ENCODE measurements at places on chromosomes 2 and 18.

DNA sequence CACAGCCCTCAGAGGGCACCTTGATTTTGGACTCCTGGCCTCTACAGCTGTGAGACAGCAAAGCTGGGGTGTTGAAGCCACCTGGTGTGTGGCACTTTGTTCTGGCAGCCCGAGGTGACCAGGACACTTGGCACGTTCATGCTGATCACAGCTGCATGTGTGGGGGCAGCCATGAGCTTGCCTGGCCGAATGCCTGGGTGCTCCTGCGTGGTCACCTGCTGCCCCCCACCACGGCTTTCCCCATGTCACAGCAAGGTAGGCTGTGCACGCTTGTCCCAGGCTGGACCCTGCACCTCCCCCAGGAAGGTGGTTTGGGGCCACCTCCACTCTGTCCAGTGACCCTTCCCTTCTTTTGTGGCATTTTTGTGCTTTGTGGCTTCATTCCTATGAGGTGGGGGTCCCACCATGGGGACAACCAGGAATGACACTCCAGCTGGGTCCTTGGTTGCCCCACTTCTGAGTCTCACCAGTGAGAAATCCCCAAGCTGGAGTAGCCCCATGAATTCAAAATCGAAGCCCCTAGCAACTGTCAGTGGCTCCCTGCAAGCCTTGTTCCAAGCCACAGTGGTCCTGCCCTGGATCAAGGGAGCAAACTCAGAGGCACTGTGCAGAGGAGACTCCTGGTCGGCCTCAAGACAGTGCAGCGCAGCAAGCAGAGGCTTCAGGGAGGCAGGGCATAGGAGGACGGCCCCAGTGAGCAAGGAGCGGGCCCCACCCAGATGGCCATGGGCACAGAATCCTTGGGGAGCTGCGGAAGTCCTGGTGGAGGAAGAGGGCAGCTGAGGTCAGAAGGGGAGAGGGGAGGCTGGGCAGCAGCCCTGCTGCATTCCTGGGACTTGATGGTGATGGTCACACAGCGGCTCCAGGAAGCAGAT is 121.4 kb upstream of the HS6ST1 start:
- DNase-seq: no peak

DNA sequence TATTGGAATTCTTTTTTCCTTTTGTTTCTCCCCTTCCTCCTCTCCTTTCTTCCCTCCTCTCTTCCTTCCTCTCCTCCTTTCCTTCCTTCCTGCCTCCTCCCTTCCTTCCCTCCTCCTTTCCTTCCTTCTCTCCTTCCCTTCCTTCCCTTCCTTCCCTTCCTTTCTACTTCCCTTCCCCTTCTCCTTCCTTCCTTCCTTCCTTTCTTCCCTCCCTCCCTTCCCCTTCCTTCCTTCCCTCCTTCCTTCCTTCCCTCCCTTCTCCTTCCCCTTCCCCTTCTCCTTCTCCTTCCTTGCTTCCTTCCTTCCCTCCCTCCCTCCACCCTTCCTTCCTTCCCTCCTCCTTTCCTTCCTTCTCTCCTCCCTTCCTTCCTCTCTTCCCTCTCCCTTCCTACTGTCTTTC is 431.0 kb upstream of the MEIS1 start:
- DNase-seq: no peak

GRCh38 chr2:114038710-114039109 is 148.8 kb downstream of the ACTR3 start:
- DNase-seq: no peak

DNA sequence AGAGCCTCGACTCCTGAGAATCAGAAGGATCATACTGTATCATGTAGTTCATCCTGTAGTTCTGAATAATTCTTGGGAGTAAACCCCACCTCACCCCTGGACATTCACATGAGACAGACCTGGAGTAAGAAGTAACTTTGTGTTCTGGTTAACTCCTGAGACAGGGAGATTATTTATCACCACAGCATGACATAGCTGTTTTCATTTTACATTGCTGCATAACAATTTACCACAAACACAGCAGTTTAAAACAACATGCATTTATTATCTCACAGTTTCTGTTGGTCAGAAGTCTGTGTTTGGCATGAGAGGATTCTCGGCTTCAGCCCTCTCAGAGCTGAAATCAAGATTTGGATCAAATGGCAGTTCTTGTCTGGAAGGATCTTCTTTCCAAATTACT is 855.8 kb upstream of the FANCL start:
- DNase-seq: no peak

DNA sequence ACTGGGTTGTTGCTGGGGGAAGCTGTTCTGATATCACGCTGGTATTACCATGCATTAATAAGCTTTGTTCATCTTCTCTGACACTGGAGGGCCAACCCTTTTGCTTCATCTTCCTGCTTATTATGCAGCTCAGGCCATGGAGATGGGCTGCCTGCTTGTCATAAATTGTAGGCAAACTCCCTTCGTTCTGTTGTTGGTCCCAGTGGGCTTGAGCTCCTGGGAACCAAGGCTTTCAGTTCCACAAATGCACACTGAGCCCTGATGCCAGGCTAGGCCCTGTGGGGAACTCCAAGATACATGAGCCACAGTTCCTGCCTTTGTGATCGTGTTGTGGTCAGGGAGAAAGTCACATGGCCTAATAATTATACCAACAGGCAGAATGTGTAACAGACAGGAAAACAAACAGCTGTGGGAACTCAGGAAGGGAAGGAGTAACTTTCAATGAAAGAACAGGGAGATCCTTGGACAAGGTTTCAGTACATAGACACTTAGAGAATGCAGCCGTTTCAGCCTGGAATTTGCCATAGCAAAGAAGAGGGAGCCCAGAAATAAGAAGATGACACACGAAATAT is 49.0 kb upstream of the BCL2L11 start:
- DNase-seq: no peak

DNA sequence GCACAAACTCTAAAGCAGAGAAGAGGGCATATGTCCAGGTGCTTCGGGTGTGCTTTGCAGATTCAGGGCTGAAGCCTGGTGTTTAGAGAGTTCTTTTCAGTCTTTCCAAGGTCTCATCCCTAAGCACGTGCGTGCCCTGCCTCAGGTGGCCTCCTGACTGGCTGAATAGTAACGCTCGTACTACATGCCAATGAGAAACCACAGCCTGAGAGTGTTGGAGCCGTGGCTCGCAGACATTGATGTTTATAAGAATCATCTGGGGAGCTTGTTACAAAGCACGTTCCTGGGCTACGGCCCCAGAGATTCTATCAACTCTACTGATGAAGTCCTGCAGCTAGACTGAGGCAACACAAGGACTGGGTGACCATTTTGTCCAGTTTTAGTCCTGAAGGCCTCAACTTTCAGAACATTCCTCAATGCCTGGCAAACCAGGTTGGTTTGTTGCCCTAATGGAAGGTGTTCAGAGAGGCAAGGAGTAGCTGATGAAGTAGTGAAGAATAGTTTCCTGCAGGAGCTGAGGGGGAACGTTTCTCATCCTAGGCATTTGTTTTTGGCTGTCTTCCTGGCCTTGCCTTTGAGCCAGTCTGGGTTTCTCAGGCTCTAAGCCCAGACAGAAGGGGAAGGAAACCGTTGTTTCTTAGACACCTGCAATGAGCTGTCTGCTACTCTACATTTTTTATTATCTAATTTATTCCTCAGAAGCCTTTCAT is 31.5 kb upstream of the HAAO start:
- DNase-seq: no peak

GRCh38 chr2:230828272-230828961 is 36.3 kb upstream of the ITM2C start:
- no peak for DNase-seq

DNA sequence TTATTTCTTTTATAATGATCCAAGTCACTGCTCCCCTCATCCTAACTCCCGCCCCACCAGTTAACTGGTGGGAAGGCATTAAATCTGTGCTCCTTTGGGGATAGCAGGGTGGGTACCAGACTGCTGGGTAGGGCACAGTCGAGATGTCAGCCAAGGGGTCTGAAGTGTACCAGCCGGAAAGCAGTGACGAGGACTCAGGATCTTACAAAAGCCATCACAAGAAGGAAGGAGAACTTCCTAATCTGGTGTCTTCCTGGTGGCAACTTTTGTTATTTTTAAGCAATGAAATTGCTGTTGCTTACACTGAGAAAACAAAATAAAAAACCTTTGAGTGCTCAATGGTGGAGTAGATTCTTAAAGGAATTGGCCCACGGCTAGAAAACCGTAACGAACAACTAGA is 97.7 kb downstream of the ALPK2 start:
- DNase-seq: no peak

DNA sequence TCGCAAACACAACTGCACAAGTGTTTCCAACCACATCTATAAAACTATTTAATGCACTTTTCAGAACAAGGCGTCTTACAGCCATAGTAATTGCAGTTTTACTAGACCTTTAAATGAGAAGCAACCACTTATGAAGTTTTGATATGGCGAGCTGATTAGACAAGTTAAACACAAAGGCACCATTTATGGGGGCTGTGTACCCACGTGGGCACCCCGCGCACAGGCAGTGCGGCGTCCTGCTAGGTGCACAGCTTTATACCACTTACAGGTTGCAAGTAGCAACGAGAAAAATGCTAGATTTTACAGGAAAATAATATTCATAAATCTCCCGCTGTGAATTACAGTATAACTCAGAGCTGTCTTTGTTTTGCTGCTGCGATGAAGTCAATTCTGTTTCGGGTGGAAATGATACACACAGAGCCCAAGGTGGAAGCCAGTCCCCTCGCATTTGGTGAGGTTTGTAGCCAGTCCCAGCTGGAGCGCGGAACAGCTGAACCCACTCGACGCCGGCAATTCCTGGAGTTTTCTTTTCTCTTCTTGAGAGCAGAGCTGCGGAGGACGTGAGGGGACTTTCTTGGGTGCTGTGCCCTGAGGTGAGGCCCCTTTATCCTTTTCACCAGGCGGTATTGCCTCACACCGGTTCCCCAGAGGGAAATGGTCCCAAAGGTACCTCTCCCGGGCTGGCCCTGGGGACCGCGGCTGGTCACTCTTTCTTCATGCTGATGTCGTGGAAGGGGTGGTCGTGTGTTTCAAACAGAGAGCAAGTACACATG is 76.7 kb downstream of the PTGR3 start:
- DNase-seq: no peak

DNA sequence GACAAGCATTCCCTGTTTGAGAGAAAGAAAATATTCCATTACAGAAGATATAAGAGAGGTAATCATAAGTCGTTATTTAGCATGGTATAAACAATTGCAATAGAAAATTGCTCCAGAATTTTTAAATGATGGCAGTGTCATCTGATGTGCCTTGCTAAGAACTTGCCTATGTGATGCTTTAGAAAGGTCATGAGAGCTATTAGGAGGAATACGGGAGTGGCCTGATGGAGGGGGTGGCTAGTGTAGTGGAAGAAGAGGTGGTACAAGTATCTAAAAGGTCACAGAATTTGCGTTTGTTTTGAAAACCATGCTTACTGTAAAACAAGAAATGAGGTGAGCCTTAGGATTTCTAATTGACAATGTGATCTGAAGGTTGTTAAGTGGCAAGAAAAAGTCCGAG is 550.0 kb downstream of the TMX3 start:
- no peak for DNase-seq

GRCh38 chr2:100077456-100077855 is 64.9 kb downstream of the AFF3 start:
- DNase-seq: no peak

- DNase-seq: no peak
These were observed 216.7 kb downstream of the SETBP1 start for GRCh38 chr18:44897411-44897810.

GRCh38 chr2:3664925-3665324 is 6.9 kb downstream of the ALLC start:
- no peak for DNase-seq

DNA sequence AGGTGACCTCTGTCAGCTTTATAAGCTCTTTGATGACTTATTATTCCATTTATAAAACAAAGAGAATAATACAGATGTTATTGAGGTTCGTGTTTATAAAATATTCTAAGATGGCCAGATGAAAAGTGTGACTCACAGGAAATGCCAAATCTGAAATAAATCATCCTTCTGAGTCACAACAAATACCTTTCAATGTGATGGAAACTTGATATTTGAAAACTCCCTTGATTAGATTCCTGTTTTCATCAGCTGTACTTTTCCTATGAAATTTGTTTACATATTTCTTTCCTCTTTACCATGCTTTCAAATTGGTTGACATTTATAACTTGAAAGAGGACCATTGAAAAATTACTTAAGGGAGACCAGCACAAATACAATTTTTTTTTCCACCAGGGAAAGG is 30.6 kb upstream of the PPP1R1C start:
- DNase-seq: no peak

DNA sequence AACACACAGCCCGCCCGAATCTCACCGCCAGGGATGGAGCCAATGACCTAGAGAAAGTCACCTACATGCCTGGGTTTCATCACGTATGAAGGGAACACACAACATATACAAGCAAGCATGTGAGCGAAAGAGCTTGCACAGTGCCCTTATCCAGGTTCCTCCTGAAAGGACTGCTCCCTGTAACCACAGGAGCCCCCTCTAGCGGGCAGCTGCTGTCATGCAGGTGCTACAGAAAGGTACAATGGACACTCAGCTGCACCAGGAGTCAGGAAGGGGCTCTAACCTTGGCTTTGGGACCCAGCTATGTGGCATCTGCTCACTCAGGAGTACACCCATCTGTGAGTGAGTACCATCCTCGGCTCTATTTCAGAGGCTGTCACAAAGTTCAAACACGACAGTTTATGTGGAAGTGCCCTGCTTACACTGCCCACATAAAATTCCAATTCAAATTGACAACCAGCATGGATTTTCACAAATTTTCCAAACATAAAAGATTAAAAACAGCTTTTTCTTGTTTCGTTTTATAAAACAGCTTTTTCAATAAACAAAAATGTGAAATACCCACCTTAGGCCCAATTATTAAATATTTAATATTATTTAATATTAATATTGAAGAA is 3.5 kb downstream of the NDUFA10 start:
- DNase-seq: peak; percentile 50

GRCh38 chr18:55387139-55387984 is 200.6 kb downstream of the TCF4 start:
- DNase-seq: no peak

DNA sequence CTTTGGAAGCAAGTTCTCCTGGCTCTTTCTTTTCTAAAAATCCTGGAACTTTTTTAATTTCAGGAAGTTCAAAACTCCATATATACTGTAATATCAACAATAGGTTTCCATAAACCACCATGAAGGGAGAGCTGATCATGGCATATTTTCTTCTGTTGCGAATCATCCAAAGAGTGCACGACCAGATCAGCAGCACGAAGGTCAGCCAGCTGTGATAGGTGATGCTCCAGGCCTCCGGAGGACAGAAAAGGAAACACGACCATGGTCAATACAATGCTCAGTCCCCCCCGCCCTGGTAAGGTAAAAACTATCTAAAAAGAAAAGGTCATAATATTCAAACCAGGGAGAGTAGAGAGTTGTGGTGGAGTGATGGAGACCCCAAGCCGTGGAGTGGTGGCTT is 268.9 kb downstream of the NAPG start:
- no peak for DNase-seq
